ENCODE measurements at places on chromosomes 7 and 10.

- DNase-seq = no peak
Observed at GRCh38 chr7:67512481-67512880, 515.8 kb downstream of the TYW1 start.

DNA sequence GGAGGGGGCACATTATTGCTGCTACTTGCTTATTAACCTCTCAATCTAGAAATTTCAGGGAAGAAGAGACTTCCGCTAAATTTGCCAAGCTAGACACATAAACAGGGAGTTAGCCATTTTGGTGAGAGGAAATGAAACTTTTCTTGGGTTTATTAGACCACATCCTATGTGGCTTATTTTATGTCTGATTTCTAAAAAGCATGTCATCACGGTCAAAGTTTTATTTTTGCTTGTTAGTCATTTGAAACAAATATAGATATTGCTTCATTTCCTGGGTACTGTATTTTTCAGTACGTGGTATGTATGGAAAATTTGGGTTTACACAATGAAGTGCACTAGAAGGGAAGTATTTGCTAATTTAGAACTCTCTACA, 144.1 kb downstream of the TCF7L2 start:
- DNase-seq = no peak

- no peak for DNase-seq
Observed at GRCh38 chr7:151743481-151743983, 133.4 kb downstream of the PRKAG2 start.

- no peak for DNase-seq
Observed at GRCh38 chr7:116994611-116995010, 41.3 kb downstream of the ST7 start.

GRCh38 chr10:79065091-79065551, 3.6 kb upstream of the ZMIZ1 start:
- DNase-seq = no peak

DNA sequence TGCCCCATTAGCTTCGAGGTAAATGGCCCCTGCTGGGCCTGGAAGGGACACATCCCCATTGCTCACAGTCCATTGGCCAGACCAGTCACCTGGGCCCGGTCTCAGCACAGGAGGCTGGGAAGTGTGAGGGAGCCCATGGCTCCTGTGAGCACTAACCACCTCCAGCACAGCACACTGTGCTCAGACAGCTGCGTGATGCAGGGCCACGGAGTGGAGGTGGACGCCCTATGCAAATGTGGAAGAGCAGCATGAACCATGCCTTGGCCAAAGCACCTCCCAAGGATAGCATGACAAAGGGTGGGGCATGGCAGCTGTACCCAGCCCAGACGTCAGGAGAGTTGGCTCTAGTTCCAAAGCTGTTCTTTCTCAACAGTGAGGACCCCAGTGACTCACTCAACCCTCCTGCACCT, 120.1 kb upstream of the ZMIZ1 start:
- DNase-seq = no peak

- no peak for DNase-seq
Observed at GRCh38 chr7:136693166-136694119, 175.0 kb upstream of the CHRM2 start.

Measured in GM23338 (cell line).